M059J (cell line): ENCODE measurements at places on chromosomes 5 and 9.

DNA sequence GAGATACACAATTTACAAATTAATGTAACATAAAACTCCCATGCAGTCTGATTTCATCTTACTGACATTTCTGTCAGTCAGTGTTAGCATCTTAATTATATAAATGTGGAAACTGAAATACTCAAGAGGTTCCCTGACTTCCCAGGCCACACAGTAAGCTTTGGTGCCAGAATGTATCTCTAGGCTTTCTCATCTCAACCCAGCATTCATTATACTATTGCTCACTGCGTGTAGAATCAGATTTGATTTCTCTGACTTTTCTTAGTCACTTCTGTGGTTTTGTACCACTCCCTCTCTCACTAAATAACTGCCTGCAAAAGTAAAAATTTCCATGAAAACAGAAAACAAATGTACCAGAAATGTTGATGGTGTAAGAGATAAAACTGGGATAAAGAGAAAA, 31.7 kb upstream of the CDKN2B start:
- DNase-seq, result peak; percentile 88

GRCh38 chr5:153774686-153775085, 264.0 kb downstream of the FAM114A2 start:
- DNase-seq, result no peak

GRCh38 chr5:178455480-178455835, 134.7 kb downstream of the COL23A1 start:
- no peak for DNase-seq

DNA sequence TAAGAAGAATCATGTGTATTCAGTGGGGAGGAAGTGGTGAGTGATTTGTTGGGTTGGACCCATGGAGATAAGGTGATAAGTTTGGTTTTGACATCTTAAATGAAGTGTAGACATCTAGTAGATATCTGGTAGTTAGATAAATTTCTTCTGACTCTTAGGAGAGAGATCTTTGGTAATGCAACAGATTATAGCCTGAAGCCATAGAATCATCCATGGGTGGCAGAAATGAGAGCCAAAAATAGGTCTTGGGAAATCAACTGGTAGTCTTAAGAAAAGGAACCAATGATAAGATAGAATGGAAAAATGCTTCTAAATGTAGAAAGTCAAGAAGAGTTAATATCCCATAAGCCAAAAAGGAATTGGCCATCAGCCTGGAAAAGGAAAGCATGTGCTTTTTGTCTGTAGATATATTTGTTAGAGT, 532.7 kb upstream of the GRAMD2B start:
- peak; percentile 62 for DNase-seq

GRCh38 chr5:88888848-88889188, 5.8 kb upstream of the MEF2C start:
- DNase-seq, result no peak

GRCh38 chr5:180339583-180340183, 13.5 kb downstream of the GFPT2 start:
- no peak for DNase-seq

DNA sequence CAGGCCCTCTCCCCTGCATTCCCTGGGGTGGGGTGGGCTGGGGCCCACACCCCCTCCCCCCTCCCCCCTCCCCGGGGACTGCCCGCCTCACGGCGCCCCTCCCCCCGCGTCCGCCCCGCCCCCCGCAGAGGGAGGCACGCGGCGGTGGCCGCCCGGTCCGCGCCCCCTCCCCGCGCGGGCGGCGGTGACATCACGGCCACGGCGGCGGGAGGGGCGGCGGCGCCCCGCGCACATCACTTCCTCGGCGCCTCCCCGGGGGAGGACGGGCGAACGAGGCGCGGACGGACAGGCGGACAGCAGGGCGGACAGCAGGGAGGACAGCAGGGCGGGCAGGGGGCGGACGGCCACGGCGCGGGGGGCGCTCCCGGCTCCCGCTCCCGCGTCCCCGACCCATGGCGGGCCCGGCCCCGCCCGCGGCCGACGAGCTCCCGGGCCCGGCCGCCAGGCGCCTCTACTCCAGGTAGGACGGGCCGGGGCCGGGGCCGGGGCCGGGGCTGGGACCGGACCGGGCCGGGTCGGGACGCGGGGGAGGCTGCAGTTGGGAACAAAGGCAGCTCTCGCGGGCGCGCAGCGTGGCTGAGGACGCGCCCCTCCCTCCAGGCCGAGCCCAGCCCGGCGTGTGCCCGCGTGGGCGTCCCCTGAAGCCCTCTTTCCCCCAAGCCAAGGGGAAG, at the start of gene GPSM1:
GPSM1 (plus strand) TSS at position 236 of the 671 bp plus-strand sequence; CDS start at position 393, 157 bp downstream.
- peak; percentile 38 for DNase-seq

DNA sequence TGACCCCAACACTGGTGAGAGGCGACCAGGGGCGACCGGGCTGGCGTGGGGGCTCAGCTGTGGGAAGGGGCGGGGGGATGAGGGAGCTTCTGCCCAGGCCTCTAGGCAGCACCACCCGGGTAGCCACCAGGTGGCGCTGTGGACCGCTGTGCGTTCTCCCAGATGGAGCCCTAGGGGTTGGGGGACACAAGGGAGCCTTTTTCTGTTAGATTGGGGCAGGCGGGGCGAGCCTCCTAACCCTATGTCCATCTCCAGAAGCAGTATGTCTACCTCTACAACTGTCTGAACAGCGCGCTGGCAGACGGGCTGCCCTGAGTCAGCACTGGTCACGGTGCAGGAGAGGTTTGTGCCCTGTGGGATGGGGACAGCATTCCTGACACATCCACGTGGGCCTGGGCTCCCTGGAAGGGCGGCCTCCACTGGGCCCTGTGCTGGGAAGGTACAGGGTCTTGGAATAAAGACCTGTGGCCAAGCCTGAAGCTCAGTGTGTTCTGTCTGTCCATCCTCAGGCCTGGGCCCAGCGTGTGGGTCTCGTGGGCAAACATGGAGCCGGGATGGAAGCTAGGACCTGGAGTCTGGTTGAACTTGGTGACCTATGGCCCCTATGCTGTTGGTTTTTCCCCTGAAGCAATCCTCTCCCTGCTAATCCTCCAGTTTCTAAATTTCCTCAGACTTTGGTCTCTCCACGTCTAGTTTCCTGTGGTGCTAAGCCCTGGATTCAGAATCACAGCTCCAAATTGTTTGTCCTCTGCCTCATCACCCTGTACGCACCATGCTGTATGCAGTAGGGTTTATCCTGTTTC, 23.1 kb upstream of the SPTLC1 start:
- DNase-seq, result peak; percentile 50

- DNase-seq, result no peak
Observed at GRCh38 chr9:80948066-80948465, 741.3 kb downstream of the TLE1 start.

DNA sequence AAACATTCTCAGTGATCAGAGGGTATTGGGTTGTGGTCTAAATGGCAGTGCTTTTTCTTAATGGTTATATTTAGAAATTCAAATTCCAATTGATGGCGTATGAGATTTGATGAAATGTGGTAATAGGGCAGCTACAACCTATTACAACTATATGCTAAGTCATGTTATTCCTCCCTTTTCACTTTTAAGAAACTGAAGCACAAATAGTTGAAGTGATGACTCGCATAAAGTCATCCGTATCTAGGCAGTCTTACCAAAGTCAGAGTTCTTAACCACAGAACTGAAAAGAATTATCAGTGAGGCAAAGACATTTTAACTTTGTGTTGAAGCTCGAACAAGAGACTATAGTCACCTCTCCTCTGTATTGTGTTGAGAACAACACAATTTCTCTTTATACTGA, 28.2 kb downstream of the C9orf152 start:
- DNase-seq, result peak; percentile 69

DNA sequence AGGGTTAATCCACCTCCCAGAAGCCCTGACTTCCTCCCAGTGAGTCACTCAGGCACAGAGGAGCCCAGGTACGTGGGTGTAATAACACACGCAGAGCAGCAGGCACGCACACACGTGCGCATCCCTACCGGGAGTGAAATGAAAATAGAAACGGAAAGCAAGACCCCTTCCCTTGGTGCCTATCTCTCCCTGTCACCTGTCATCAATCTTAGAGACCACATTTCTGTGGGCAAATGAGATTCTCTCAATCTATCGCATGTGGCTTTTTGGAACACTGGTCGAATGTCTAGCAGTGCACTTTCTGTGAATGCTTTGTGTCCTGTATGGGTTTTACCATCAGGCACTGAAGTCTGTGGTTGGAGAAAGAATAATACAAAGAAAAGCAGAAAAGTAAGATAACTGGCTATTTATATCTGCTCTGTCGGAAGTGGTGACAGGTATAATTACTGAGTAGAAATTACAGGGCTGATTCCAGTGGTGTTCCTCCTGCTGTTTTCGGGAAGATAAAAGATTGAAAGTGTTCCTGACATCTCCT, 137.7 kb upstream of the GRIA1 start:
- DNase-seq, result peak; percentile 60

GRCh38 chr5:33501899-33502298, 61.1 kb downstream of the TARS1 start:
- no peak for DNase-seq

GRCh38 chr5:180670586-180671359, 21.4 kb upstream of the FLT4 start:
- DNase-seq, result peak; percentile 42

DNA sequence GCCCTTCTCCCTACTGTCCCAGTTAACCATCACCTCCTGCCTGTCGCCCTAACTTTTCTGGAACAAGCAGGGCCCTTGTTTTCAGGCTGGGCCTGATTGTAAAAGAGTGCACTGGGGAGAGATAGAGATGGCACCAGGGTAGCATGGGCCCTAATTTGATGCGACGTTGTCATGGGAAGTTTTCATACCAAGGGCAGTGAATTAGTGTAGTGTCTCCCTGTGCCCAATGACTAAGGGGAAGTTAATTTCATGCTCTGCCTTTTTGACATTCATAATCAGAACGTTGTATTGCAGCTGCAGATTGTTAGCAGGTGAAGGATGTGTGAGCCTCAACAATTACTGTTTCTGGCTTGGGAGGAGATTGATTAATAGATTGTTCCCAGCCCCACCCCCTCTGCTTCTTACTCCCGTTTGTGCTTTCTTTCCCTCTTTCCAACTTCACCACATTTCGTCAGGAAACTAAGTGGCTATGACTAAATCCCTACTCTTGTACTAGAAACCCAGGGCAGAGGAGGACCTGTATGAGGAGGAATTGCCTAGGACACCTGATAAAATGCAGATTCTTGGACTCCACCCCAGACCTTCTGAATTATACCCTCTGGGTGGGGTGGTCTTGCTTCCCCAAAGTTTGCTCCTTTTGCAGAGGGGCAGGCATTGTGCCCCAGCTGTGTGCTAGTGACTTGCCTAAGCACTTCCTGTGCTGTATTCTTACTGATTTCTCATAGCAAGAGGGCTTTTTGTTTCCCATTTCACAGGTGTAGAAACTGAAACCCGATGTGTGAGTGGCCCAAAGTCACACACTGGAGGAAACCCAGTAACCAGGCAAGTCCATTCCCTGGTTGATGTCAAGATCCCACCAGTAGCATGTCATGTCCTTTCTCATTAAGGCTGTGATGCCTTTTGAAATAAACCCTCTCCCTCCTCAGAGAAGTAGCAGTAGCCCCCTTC, 56.3 kb downstream of the DAB2IP start:
- DNase-seq, result no peak

- peak; percentile 68 for DNase-seq
Observed at GRCh38 chr9:30932226-30932625, 1452.2 kb upstream of the ACO1 start.

- peak; percentile 72 for DNase-seq
Observed at GRCh38 chr9:124126648-124127646, 115.4 kb downstream of the LHX2 start.

DNA sequence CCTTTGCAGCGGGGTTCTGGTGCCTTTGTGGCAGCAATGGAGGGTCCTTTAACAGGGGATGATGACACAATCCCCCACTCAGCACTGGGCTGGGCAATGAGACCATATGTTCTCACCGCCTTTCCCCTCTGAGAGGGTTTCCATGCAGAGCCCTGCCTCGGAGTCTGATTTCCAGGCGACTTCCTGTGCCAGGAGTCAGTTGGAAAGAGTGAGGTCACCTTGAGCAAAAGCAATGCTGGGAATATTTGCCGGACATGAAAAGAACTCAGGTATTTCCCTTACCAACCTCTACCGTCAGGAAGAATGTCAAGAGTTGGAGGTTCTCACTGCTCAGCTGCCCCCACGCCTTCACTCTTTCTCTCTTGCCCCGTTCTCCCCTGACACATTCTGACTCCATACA, 284.2 kb upstream of the IRX1 start:
- peak; percentile 92 for DNase-seq
